ENCODE measurements at places on chromosomes 2 and 18.
A peak's percentile ranks its signal among the peaks of the same experiment; 100 is the strongest.

GRCh38 chr2:237269138-237269875 lies 144.7 kb downstream of the COL6A3 start:
- DNase-seq, result peak; percentile 6

GRCh38 chr2:26585966-26586365 lies 55.2 kb downstream of the CIB4 start:
- DNase-seq, result no peak

DNA sequence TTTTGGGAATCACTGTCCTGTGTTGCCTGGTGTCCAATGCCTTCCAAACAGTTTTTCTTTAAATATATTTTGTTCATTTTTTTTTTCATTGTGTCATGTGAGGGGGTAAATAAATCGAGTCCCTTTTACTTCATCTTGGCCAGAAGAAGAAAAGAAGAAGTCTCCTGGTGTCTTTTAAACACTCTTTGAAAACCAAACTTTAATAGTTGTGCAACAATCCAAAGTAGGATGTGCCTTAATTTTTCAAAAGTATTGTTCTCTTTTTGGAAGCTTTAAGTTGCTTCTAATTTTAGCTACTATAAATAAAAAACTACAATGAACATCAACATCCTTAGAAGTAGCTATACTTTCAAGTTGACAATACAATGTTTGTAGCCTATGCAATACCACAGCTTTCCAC lies 154.9 kb downstream of the ATAD2B start:
- DNase-seq, result no peak

- peak; percentile 38 for DNase-seq
Observed at GRCh38 chr2:8986327-8986976, 17.0 kb downstream of the MBOAT2 start.

- no peak for DNase-seq
Observed at GRCh38 chr2:100107440-100107839, 35.0 kb downstream of the AFF3 start.

GRCh38 chr2:220695397-220696279 lies 876.5 kb downstream of the EPHA4 start:
- no peak for DNase-seq

GRCh38 chr2:32824070-32824809 lies 122.5 kb upstream of the LTBP1 start:
- DNase-seq, result no peak

DNA sequence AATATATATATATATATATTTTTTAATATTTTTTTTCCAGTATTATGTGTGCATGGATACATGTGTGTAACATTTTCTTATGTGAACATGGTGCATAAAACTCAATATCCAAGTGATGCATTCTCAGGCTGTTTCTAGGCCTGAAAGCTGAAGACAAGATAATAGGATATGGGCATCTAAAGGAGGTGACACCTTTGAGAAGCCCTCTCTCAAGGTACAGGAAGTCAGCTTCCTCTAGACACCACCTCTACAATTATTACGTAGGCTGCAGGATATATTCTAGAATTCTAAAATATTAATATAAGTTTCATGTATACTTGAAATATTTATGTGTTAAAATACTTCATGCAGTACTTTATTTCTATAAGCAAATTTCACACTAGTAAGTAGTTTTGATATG lies 327.5 kb downstream of the PTPRM start:
- DNase-seq, result no peak

- no peak for DNase-seq
Observed at GRCh38 chr2:74922592-74923227, 35.7 kb upstream of the POLE4 start.

- DNase-seq, result no peak
Observed at GRCh38 chr18:76386886-76387285, 108.2 kb downstream of the ZNF516 start.

DNA sequence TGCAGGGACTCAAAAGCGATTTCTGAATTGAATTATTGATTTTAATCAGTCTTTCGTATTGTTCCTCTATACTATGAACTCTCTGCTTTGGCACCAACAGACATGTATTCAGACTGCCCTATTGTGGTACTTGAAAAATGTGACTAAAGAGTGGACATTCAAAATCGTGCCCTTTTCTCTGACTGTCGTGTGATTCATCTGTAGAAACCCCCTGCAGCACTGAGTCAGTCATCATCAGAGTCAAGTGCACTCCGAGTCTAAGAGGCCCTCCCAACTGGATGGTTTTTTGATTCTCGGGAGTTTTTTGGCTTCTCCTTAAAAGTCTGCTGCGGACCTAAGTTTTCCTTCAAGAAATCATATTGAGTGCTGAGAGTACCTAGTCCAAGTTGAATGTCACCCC lies 96.4 kb upstream of the FOSL2 start:
- DNase-seq, result no peak

- no peak for DNase-seq
Observed at GRCh38 chr2:48838029-48838428, 82.5 kb upstream of the LHCGR start.

GRCh38 chr2:173965372-173966025 lies at the start of gene SP3:
Gene SP3, minus strand, starts transcription at chr2:173965373. Its CDS starts 202 bp downstream, at chr2:173965171.
- peak; percentile 97 for DNase-seq

GRCh38 chr2:67650291-67651133 lies 253.4 kb downstream of the ETAA1 start:
- DNase-seq, result peak; percentile 44
